HT1080 (cell line): ENCODE measurements at places on chromosomes 5 and 9. TPM values are rescaled to one million over a fixed set of nuclear protein-coding genes. Genes with fewer than 3 reads are reported as not detected.

DNA sequence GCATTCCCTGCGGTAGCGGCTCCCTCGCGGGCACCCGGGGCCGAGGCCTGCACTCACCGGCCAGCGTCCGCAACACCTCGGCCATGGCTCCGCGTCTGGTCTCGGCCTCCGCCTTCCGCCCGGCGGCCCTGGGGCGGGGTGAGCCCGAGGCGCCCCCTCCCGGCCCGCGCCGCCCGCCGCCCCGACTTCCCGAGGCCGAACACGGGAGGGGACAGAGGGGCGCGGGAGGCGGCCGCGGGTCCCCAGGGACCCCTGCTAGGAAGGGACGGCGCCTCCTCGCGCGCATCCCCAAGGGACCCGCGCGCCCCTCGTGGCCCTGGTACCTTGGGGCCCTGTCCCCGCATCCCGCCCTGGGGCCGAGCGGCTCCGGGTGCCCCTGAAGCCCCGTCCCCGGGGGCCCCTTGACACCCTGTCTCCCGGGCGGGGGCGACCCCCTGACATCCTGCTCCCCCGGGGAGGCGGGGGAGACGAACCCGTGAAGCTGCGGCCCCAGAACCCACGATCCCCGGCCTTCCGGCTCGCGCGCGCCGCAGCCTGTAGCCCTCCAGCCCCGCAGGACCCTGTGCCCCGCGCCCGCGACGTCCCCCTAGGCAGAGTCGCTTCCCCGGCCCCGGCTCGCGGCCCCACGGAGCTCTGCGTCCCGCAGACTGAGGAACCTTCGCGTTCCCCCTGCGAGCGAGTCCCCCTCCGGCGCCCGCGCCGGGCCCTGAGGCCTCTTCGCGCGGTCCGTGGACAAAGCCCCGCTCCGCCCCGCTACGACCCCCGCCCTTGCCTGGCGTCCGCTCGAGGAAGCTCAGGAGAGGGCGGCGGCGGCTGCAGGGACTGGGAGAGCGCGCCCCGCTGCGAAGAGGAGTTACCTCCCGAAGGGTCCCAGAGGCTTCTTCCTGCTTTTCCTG, at the start of gene ABO:
TSS of gene ABO (minus strand) at position 97 of the 896 bp plus-strand sequence.
- DNase-seq: no peak

PLPPR1 gene
- not detected in 2 replicates for total RNA-seq

PAPPA gene
- total RNA-seq: 3.7 and 5.4 TPM in 2 replicates

GRCh38 chr9:135189497-135189896, 102.0 kb downstream of the OLFM1 start:
- no peak for DNase-seq

F2R gene
- total RNA-seq: 13.2 and 18.6 TPM in 2 replicates

- no peak for DNase-seq
These were observed 5.3 kb downstream of the OR2S2 start for GRCh38 chr9:35952526-35953191.

ASS1 gene
- total RNA-seq: 2.6 and 2.7 TPM in 2 replicates

- no peak for DNase-seq
These were observed 70.4 kb downstream of the CRB2 start for GRCh38 chr9:123426406-123426805.

HAVCR1 gene
- not detected in 2 replicates for total RNA-seq

DNA sequence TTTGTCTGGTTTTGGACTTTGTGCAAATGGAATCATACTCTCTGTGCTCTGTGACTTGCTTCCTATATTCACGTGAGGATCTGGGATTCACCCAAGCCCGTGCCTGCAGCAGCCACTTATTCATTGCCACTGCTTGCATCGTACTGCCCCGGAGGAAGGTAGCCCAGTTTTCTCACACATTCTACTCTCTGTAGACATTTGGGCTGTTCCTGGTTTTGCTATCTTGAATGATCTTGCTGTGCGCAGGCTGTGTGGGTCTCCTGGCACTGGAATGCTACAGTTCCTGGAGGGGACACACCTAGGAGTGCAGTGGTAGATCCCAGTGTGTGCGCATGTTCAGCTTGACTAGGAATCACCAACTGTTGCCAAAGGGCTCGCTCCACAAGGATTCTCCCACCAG, 99.2 kb upstream of the BOD1 start:
- no peak for DNase-seq

DNA sequence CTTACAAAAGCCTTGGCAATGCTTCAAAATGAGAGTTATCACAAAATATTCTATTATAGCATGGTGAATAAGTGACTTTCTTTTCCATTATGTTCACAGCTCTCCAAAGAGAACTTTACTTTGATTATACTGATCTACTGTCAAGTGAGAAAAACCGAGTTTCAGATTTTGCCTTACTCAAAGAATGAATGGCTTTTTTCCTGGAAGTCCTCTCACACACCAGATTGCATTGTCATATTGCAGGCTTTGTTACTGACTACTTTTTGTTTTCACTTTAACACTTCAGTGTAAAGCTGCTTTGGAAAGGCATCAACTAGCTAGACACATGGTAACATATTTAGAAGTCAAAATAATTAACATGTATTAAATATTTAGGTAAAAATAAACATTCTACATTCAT, 765.2 kb upstream of the NUDT12 start:
- DNase-seq: no peak

DNA sequence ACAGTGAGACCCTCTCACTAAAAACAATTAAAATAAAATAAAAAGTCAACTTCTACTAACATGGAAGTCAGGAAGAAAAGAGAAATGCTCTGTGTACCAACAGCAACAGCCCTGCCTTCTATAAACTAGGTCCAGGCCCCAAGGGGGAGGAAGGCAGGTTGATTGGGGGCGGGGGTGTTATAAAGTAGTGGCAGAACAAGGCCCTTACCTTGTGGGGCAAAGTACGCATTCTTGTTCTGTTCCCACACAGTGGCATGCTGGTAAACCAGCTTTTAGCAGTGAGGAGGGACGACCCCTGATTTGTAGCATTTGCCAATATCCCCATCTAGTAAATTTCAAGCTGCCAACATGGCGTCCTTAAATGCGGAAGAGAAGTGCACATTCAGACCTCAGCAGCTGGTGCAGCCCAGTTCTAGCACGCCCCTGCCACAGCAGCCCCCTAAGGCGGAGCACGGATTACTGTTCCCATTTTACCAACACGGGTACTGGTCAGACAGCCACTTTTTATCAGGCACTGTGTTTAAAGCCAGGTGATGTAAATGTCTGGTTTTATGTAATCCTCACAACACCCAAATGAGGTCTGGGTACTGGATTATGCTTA, 69.5 kb downstream of the GTF3C4 start:
- no peak for DNase-seq

DNA sequence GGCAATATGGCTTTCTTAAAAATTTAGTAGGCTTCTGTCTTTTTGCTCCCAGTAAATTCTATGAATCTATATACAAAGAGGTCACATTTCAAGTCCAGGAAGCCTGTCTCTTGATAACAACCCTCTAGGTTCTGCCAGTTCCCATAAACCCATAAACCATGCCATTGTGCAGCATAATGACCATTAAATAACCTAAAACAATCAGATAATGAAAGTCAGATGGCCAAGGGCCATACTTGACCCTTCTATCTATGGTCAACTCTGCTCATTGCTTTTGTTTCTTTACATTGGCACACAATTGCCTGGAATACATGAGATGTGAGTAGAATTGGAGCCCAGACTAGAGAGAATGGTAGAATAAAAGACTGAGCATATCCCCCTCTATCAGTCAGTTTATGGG, 305.4 kb upstream of the KIF2A start:
- no peak for DNase-seq

SPINK1 gene
- not detected in 2 replicates for total RNA-seq

GRCh38 chr5:95531491-95531890, 23.3 kb downstream of the SKIC3 start:
- DNase-seq: no peak

IQGAP2 gene
- total RNA-seq: 0.10 and 0.16 TPM in 2 replicates

GRCh38 chr5:105968981-105969380, 1701.8 kb downstream of the EFNA5 start:
- no peak for DNase-seq

CORO2A gene
- total RNA-seq: 9.2 and 12.5 TPM in 2 replicates

GRCh38 chr5:57531333-57531732, 48.7 kb upstream of the ACTBL2 start:
- DNase-seq: no peak

ACTBL2 gene
- total RNA-seq: 0.47 and 0.80 TPM in 2 replicates

GRCh38 chr5:34412736-34413135, 243.4 kb upstream of the RAI14 start:
- DNase-seq: peak; percentile 18

- DNase-seq: no peak
These were observed 342.7 kb downstream of the ADGRV1 start for GRCh38 chr5:90901261-90901660.
